ENCODE measurements at places on chromosomes 4 and X.

DNA sequence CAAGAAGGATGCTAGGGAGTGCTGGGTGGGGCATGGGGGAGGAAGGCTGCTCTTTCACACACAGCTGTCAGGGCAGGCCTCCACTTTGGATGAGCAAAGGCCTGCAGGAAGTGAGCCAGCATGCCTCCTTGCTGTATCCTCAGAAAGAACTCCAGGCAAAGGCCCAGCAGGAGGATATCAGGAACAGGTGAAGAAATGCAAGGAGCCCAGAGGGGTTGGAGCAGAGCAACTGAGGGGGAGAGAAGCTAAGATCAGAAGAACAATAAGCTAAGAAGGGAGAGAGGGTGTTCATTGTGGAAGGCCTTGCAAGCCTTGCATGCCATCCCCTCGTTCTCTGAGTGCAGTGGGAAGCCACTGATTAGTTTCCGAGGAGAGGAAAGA lies 115.1 kb downstream of the CAMK2D start:
- no peak for DNase-seq

- no peak for DNase-seq
Observed at GRCh38 chrX:49840679-49841078, 11.6 kb downstream of the PAGE4 start.

DNA sequence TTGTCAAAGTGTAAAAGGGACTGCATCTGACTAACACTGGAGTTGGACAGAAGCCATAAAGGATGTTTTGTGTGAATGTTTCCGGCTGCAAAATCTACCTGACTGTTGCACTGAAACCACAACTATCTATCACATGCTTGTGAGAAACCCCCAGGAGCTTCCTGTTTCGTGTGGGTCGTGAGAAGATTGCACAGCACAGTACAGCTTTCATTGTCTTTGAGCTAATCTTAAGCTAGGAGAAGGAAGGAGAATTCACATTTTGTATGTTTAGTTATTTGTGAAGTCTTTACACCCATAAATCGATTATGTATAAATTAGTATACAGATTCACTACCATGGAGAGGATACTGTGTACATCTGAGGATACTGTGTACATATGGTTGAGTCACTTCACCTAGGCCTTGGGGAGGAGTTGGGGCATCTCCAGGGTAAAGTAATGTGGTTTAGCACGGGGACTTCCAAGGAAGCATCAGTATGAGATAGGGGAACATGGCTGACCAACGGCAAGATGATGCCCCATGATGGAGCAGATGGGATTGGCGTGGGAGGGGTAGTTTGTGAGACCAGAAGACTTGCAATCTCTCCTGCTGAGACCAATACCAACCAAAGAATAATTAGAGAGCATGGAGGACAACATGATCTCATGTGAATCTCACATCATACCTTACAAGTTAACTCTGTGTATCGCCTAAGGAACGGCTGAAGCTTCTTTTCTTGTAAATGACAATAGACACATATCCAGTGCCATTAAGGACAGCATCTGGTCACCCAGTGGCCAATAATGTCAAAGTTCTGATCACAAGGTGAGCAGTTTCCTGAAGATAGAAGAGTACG lies 43.1 kb upstream of the FAM9C start:
- no peak for DNase-seq

GRCh38 chr4:123966990-123967769 lies 570.6 kb downstream of the SPRY1 start:
- DNase-seq, result no peak

- no peak for DNase-seq
Observed at GRCh38 chrX:123959281-123960063, 2.0 kb upstream of the STAG2 start.

GRCh38 chr4:39994406-39994805 lies 16.7 kb upstream of the PDS5A start:
- DNase-seq, result no peak

DNA sequence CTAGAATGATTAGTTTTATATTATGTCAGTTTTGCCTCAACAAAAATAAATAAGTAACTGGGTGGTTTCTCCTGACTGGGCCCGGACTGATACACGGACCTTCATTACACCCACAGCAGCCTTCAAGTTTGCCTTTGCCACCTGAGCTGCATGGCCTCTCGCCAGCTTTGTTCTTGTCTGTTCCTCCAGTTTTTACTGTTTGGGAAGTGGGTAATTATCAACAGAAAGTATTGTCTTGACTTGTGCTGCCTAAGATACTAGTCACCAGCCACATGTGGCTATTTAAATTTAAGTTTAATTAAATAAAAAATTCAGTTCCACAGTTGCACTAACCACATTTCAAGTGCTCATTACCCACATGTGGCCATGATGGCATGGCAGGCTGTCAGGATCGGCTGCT lies 74.7 kb upstream of the INTU start:
- no peak for DNase-seq

DNA sequence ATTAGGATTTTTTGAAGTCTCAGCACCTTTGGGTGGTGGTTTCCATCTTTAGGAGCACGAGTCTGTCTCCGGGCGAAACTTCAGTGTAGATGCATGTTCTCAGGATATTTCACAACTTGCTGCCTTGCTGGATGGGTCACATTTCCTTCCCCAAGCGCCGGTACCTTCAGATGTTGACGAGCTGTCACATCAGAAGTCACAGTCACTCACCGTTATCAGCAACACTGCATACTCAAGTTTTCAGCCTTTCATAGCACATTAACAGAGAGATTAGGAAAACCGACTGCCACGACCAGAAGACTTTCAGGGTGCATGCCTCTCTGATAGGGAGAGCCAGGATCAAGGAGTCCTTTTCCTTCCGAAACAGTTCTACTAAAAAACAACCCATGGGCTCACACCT lies 77.8 kb downstream of the SHROOM2 start:
- no peak for DNase-seq

GRCh38 chr4:45316257-45316656 lies 589.9 kb upstream of the GNPDA2 start:
- DNase-seq, result no peak

- DNase-seq, result no peak
Observed at GRCh38 chr4:58166490-58166889, 1056.3 kb upstream of the IGFBP7 start.

- DNase-seq, result no peak
Observed at GRCh38 chr4:173177232-173177631, 8.6 kb downstream of the GALNT7 start.

- no peak for DNase-seq
Observed at GRCh38 chr4:54315561-54316538, 86.8 kb downstream of the PDGFRA start.

- no peak for DNase-seq
Observed at GRCh38 chr4:71009890-71010588, 16.6 kb downstream of the DCK start.

DNA sequence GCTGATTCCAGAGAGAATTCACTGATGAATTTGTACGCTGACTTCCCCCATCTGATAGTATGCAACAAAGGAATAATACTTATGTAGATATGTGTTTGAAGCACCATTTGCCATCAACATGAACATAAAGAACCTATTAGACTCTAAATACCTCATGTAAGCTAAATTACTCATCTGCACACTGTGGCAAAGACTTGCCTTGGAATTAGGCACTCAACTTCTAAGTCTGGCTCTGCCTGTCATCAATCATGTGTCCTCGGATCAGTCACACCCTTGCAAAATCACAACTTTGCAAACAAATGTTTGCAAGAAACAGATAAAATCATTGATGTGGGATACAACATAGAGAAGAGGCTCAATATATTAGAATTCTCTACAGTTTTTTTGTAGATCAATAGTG lies 169.9 kb upstream of the LDB2 start:
- DNase-seq, result no peak

- no peak for DNase-seq
Observed at GRCh38 chrX:44997282-44997812, 124.4 kb downstream of the KDM6A start.

DNA sequence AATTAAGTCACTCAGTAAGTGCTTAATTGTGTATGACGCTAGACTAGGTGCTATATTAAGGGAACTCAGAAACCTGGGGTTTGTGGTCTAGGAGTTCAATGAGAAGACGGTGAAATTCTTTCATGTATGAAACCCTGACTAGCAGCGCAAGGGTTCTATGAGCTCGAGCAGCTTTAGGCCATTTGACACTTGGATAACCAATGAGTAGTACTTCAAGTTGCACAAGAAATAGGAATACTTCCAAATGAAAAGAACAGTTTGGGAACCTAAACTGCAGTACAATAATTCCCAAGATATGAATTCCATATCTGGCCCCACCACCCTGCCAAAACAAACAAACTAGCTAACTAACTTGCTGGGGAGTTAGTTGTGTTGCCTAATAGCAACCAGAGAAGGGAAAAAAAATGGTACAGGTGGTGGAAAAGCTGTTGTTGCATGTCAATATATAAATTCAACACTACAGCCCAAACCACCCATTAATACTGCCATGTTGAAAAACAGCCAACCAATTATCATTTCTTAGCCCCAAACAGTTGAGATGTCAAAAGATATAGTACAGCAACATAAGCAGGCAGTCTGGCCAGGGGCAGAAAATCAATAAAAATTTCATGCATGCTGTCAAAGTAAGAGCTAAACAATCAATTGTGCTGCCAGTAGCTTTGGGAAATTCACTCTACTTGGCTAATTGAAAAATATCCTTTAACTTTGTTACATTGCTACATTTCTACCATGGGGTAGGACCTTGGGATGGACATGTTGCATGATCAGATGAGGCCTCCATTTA lies 54.6 kb upstream of the MCF2 start:
- DNase-seq, result no peak

DNA sequence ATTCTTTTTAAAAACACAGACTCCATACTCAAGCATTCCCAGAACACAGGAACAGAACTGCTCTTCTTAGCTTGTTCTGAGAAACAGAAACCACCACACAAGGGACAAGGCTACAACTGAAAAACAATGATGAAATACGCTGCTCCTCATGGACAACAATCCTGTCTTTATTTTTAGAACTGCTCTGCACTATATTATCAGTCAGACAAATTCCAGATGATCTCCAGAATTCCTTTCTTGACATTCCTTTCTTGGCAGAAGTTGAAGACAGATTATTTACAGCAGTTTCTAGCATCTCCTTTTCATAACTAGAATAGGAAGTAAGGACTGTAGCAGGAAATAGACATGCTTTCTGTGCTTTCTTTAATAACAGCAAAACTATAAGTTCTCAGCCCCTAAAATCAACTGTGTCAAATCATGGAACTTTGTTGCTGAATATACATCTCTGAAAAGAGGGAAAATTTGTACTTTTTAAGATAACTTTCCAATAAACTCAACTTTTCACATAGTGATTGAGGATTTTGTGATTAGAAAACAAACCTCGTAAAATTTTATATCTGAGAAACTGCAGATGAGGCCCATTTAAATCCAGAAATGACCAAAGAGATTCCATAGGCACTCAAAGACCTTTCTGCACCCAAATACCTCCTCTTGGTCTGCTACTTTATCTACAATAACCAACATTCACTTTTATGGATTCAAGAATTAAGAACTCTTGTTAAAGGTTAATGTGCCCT lies 35.9 kb downstream of the ANTXR2 start:
- peak; percentile 45 for DNase-seq

- peak; percentile 1 for DNase-seq
Observed at GRCh38 chr4:121370729-121371325, 10.0 kb downstream of the QRFPR start.

- DNase-seq, result no peak
Observed at GRCh38 chr4:131316086-131316485, 1833.0 kb upstream of the PCDH10 start.

- no peak for DNase-seq
Observed at GRCh38 chrX:12411831-12412230, 273.6 kb downstream of the FRMPD4 start.

- no peak for DNase-seq
Observed at GRCh38 chr4:38366997-38367396, 297.0 kb upstream of the KLF3 start.

DNA sequence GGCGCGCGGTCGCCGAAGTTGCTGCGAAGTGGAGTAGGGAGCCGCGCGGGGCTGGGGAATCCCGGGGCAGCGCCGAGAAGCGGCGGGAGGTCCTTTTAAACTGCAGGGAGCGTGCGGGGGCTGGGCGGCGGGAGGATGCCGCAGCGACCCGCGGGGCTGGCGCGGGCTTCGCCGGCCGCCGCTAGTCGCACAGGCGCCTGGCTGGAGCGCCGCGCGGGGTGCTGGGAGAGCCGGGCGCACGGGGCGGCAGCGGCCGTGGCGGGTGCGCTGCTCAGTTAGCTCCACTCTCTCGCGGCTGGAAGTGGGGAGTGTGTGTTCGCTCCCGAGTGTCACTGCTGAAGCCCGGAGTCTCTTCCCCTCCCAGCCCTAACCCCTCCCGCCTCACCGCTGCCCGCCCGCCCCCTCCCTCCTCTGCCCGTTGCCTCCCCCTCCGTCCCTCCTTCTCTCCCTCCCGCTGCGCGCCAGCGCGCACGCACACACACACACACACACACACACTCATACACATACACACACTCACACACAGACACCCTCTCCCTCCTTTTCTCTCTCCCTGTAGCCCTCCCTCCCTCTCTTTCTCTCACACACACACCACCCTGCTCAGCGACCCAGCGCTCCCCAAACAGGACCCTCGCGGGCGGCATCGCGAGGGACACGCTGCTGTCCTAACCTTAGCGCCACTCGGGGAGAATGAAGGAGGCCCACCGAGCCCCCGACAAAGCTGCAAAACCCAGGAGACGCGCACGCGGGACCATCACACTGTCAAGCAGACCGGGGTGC lies at the start of gene NDNF:
TSS of gene NDNF (minus strand) at position 312 of the 780 bp plus-strand sequence. CDS start 26,698 bp downstream, outside the sequence.
- DNase-seq, result no peak

- DNase-seq, result no peak
Observed at GRCh38 chr4:172521248-172521647, 647.4 kb upstream of the GALNT7 start.

GRCh38 chr4:101050088-101050836 lies 297.1 kb downstream of the PPP3CA start:
- DNase-seq, result no peak

- DNase-seq, result no peak
Observed at GRCh38 chrX:7985568-7985967, 58.4 kb upstream of the PNPLA4 start.

DNA sequence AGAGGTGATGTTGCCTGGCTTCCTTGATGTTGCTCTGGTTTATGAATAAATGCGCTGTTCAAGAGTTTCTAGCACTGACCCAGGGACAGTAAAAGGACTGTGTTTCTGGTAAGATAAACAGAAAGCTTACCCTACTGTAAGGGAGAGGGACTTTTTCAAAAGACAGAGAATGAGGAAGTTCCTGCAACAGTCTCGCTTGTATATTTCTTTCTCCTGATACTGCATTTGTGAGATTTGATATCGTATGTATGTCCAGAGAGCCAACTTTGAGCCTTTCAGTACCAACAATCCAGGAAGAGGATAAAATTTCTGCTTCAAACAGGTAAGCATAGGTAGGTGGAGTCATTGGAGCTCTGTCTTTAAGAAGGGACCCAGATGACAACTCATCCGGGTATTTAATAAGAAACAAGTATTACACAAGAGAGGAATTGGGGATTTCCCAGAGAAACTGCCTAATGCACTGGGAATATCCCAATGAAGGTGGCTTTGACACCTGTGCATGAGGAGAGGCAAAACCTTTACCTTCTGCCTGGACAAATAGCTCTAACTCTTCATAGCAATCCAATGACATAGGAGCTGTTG lies 773 bp downstream of the DAPP1 start:
- no peak for DNase-seq

DNA sequence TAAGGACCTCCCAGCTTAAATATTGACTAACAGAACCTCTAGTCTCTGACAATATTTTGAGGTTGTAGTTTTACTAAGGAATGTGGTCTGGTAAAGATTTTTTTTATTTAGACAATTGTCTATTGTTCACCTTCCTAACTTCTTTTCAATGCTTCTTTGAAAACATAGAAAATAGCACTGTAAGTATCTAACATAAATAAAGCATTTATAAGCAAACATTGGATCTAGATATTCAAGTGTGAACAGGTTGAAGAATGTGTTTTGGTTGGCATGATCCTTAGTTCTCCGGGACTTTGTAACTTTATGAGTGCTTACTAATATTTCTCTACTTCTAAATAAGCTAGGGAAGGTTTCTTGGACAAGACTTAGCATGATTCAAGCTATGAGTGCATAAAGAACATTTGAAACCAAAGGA lies 285.4 kb upstream of the ARSJ start:
- no peak for DNase-seq

Data from AG04450 (cell line).